ENCODE measurements at places on chromosomes 11 and 22.

GRCh38 chr22:46549971-46550641 is 12.7 kb upstream of the CELSR1 start:
- DNase-seq = no peak

DNA sequence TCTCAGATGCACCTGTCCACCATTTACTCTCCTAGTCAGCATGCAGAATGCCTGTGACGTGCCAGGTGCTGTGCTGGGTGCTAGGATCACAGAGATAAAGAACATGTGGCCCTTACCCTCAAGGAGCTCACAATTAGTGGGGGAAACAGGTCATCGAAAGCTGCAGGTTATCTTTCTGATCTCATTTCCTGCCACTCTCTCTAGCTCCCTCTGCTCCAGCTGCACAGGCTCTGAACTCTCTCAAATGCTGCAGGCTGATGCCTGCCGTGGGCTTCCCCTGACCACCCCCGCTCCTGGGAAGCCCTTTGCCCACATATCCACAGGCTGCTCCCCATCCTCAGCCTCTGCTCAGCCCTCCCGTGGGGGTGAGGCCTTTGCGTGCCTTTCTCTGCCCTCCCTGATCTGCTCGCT is 29.6 kb downstream of the SHANK3 start:
- no peak for DNase-seq

DNA sequence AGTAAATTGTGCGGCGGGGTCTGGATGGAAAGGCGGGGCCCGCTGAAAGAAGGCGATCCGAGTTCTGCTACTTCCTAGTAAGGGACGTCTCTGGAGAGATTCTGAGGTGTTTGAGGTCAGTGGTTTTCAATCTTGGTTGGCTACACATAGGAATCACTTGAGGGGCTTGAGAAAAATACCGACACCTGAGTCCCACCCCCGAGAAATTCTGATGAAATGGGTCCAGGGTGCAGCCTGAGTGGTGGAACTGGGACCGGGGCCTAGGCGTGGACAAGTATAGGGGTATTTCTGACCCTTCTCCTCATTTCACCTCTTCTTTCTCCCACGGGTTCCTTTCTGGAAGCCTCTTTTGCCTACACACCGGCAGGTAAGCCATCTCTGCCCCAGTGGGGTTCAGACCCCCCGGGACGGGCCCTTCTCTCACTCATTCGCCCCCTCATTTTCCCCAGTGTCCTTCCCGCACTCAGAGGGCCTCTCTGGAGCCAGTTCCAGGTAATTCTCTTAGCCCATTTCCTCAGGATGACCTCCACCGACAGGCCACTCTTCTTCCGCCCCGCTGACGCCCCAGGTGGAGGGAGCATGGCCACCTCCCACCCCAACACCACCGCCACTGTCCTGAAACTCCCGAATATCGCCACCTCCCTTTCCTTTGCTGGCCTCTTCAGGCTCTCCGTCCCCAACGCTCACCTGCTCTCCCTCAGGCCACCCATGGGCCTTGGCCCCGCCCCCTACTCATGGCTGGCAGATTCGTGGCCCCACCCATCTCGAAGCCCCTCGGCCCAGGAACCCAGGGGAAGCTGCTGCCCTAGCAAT is 11.8 kb downstream of the ROBO3 start:
- DNase-seq = no peak

DNA sequence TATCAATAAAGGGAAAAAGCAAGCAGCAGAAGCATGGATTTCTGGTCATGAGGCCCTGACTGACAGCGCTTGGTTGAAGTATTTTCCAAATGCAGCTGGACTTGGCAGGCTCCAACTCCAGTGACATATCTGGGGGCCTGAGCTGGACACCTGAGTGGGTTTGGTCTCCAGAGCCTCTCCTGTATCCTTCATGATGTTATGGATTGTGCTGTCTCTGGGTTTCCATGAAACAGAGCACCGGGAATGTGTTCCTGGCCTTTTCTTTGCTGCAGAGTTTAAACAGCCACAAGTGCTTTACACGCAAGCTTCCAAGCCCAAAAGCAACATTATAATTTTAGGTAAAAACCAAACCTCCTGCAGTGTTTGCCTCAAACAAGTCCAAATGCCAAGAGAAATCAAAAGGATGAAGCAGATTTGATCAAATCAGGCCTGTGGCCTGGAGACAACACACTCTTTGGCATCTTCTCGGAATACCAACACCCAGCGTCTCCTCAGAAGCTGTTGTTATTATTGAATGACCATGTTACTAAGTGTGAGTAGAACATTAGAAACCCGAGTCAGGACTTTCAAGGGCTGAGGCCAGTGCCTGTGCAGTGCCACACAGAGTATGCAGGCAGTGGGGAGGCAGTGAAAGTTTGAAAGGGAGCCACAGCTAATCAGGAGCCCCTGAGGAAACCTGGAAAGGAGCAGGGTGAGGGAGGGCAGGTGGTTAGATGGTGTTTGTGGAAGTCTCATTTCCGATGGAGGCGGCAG is 42.0 kb downstream of the ME3 start:
- no peak for DNase-seq

- DNase-seq = no peak
Measured at GRCh38 chr11:133163463-133164419, 368.6 kb downstream of the OPCML start.

DNA sequence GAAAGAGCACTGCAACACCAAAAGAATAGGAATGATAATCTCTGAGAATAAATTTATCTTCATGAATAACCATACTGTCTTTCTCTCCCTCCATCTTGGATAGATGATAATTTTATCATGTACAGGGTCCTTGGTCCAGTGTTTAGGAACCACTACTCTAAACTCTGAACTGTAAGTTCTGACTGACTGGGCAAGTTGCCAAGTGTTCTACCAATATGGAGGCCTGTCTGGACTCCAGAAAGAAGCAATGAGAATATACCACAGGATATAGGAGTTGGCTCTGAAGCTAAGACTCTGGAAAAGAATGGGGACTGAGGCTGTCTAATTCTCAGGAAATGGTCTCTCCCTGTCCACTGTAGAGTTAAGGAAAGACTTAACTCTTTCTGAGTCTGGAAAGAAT is 1.5 kb downstream of the FHIP1B start:
- DNase-seq = no peak

DNA sequence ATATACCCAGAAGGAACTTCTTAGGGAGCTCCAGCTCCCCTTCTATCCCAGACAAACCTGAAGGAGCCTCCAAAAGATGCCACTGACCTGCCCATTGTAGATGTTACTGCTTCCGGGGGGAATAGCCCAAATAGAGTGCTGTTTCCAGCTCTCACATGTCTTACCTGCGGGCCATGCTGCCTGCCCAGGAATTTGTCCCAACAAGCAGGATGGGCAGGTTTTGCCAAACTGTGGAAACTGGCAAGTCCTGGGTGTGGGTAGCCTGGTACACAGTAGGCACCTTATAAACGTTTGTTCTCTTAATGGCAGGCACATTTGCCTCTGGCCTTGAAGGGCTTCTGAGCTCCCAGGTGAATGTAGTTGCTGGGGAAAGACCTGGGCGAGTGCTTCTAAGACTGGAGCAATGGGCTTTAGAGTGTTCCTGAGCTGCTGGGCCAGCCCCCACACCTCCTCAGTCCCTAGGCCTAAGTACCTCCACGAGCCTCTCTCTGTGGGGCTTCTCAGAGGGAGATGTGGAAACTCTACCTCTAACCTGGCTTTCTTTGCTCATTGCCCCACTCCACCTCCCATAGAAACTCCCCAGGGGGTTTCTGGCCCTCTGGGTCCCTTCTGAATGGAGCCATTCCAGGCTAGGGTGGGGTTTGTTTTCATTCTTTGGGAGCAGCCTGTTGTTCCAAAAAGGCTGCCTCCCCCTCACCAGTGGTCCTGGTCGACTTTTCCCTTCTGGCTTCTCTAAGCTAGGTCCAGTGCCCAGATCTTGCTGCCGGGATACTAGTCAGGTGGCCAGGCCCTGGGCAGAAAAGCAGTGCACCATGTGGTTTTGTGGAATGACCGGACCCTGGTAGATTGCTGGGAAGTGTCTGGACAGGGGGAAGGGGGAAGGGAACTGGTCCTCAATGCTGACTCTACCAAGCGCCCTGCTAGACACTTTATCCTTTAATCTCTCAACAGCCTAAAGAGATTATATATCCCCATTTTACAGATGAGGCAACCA is 37.2 kb downstream of the LIMK2 start:
- DNase-seq = no peak

GRCh38 chr11:61694946-61695706 is 14.9 kb downstream of the DAGLA start:
- DNase-seq = no peak

DNA sequence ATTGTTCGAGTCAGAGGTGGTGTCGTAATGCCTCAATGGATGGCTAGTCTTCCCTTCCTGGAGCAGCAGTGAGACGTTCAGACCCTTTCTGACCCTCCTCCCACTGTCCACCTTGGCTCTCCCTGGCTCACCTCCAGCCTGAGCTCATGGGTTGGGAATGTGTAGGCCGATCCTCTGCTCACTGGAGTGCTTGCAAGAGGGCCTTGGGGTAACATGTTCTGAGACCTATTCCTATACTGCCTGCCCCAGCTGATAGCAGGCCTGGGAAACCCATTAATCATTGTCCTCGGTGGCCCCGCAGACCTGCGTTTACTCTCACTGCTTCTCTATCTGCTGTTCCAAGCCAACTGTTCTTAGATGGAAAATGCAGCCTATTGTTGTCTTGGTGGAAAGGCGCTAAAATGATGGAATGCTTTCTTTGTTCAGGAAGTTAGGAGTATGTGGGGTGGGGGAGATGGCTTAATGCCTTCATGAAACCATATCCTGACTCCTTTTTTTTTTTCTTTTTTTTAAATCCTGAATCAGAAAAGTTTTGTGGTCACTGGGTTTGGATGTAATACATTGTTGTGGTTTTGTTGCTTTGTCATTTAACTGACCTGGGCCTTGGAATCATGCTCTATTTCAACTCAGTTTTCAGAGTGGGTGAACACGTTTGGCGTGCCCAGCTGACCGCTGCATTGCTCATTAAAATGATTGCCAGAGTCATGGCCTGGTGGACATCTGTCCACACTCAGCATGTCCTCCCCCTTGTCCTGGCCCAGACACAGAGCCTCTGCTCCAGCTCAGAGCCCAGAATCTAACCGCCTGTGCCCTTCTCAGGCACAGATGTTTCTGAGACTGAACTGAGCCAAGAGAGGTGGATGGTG is 72.5 kb downstream of the MICAL2 start:
- DNase-seq = no peak

GRCh38 chr11:120303004-120303637 is 22.0 kb upstream of the TLCD5 start:
- DNase-seq = peak; percentile 24

- DNase-seq = no peak
Measured at GRCh38 chr11:69891421-69892236, 72.4 kb upstream of the FGF3 start.
